Muscle of arm (tissue), 14 donors: ENCODE measurements at places on chromosomes 5 and 9. TPM values are rescaled to one million over a fixed set of nuclear protein-coding genes. Genes with fewer than 3 reads are reported as not detected.

DNA sequence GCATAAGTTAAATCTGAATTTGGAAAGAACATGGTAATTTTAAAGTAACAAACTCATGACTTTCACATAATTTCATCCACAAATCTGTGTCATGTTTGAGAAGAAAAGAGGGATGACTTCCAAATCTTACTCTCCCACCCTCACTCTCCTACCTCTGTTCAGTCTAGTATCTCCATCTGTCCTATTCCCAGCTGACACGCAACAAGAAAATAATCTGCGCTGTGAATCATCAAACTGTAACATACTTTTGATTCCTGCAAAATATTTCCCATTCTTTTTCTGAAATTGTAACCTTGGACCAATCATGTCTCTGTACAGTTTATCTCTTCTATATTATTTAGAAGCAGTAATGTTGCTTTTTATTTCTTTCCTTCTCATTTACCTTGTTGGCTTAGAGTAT, 91.4 kb downstream of the SLC12A2 start:
- DNase-seq = no peak

- DNase-seq = no peak
Measured at GRCh38 chr5:128077526-128077925, 6.0 kb upstream of the SLC12A2 start.

SPATA31A3 gene
- polyA plus RNA-seq = not detected

DIMT1 gene
- 35.3 TPM for polyA plus RNA-seq

- no peak for DNase-seq
Measured at GRCh38 chr9:100294806-100295205, 57.9 kb downstream of the TEX10 start.

- DNase-seq = no peak
Measured at GRCh38 chr5:97026721-97027120, 90.8 kb downstream of the LNPEP start.

- no peak for DNase-seq
Measured at GRCh38 chr9:79268806-79269205, 303.0 kb upstream of the TLE4 start.

PCDHGB6 gene
- polyA plus RNA-seq = 2.8 TPM

GRCh38 chr5:64667068-64667467, 23.2 kb upstream of the SHISAL2B start:
- no peak for DNase-seq

DNA sequence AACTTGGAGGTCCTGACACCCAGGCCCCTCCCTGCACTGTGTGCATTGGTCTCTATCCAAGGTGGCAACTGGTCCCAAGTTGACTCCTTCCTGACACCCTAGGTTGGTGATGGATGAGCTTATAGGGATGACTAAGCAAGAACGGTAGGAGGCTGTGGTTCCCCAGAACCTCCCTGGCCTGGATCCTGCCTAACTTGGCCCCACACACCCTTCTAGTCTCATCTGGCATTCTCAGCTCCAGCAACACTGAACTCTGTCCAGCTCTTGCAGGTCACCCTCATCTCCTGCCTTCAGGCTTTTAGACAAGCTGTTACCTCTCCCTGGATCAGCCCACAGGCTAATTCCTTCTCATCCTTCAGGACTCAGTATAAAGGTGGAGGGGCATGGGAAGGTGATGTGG, 16.5 kb downstream of the AQP3 start:
- DNase-seq = no peak

DNA sequence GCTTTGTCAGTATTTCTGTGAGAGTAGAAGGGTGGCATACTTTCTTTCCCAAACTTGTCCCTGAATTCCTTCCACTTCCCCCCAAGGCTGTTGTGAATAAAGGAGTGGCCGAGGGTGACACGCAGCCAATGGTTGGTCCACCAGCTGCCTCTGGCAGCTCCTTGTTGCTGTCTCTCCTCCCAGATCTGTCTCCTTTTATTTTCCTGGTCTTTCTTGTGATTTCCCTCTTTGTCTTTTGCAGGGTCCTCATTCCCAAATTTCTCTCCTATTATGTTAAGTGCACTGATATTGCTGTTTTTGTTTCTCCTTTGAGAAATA, 137.5 kb upstream of the HMHB1 start:
- no peak for DNase-seq

DNA sequence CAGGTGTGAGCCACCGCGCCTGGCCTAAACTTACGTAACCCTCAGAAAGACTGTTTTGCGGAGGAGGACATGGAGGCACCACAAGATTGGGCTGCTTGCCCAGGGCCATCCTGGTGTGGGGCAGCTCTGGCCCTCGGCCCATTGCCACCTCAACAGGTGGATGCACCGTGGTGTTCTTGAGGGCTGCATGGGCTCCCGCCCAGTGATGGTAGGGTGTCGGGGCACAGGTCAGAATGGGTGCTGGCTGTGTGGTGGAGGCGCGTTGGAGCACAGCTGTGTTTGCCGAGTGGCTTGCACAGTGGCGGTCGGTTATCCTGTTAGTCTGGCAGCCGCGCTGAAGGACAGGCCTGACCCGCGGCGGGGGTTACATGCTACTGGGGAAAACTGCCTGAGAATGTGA, 196.9 kb downstream of the CACNA1B start:
- DNase-seq = no peak

DNA sequence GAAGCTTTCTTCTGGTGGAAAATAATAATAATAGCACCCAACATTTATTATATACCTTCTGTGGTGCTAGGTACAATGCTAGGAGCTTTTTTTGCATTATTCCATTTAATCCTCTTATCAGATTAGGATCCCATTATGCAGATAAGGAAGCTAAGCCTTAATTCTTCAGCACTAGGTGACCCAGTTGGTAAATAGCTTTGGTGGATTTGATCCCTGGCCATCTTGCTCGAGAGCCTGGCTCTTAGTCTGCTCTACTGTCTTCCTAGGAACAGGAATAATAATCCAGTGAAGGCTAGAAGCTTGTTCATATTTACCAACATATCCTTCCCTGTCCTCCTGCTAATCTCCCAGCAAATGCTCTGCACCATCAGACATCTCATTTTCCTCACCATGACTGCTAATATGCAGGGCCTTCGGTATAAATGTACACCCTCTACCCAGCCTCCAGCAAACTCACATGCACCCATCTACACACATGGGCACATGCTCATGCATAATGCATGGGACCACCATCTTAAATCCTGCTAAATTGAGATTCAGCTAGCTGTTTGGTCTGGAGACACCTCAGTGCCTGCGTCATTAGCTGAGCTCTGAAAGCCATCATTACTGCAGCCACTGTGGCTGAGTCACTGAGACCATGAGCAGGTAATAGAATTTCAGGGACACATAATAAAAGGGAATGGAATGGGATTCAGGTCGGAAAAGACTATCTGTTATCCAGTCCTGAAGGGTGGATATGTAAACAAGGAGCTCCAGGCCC, 87.5 kb downstream of the TRIM32 start:
- DNase-seq = no peak

DNA sequence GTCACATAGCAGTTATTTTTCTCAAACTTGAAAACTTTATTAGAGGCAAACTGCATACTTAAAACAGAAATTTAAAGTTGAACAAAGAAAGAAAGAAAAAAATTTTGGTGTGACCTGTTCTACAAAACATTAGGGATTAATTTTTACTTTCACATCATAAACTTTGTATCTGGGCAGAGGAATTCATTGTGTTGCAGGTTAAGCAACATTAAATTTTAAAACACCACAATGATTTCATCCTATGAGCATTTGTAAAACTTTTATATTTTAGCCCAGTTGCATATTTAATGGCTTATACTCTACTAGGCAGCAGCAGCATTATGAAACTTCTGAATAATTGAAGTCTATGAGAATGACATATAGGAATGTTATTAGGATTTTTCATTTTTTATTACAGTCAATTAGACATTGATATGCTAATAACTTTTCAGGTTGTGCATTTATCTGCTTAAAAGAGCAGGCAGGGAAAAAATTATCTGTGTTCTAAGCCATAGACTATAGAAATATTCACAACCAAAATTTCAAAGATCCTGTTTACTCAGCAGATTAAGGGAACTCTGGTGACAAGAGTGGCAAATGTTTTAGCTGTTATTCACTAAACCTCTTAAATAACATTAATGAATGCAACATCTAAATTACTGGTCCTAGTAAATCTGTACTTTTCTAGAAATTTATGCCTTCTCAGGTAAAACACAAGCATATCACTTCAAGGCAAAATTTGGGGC, 1088.5 kb upstream of the CDH6 start:
- no peak for DNase-seq

C5orf58 gene
- polyA plus RNA-seq = not detected

GRCh38 chr5:30197662-30198061, 995.8 kb upstream of the CDH6 start:
- DNase-seq = no peak

IRX2 gene
- 5.3 TPM for polyA plus RNA-seq

DNA sequence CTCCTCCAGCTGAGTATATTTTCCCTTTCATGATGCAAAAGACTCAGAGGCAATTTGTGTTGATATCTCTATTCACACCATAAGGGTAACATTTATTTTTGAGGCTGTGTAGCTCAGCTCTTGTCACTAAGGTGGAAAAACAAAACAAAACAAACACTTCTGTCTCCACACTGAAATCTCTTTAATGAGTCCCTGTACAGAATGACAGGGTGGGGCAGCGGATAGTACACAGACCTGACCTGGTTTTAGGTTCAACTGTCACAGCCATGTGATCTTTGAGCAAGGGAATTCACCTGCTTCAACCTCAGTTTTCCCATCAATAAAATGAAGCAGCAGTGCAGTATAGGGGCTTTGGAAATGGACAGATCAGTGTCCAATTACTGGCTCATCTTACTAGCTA, 29.3 kb downstream of the TLR4 start:
- DNase-seq = no peak

SMIM33 gene
- polyA plus RNA-seq = not detected

DNA sequence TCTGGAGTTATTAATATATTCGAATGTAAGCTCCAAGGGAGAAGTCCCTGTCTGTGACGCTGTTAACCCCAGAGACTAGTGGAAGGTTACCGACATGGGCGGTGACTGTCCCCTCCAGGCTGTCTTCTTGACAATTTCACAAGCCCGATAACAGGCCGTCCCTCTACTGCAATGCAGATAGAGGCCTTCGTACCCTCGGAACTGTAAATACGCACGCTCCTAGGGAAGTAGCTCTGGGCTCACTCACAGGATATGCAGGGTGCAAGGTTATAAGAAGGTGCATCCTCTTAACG, 680 bp upstream of the RFK start:
- no peak for DNase-seq

DNA sequence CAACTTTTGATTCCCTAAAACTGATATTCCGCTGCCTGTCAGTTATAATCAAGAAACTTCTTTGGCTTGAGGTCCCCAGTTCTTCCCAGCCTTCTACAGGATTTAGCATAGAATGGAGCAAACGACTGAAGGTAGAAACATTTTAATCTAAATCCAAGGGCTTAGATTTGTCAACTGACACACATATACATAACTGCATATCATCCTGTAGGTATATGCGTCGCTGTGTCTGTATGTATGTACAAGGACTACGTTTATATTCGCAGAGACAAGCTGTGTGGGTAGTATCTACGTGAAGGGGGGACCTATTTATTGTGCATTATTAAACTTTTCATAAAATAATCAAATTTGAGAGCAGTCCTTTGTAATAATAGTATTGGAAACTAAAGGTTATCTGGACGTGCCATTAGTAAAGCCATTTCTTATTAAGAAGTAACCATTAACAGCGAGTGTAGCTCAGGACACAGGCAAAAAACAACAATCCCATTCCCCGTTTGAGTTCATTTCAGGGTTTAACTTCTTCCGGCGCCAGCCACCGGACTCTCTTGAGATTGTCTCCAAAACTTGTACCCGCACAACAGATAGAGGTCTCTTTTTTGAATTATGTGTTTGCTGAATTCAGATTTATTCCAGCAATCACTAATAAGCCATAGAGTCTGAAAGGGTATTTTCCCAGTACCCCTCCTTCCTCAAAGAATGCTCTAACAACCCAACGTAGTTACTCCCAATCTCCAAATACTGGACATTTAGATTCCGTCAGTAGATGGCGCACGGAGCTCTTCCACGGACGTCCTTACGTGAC, 2.1 kb upstream of the MLLT3 start:
- peak; percentile 78 for DNase-seq

SLC6A18 gene
- polyA plus RNA-seq = not detected

DNA sequence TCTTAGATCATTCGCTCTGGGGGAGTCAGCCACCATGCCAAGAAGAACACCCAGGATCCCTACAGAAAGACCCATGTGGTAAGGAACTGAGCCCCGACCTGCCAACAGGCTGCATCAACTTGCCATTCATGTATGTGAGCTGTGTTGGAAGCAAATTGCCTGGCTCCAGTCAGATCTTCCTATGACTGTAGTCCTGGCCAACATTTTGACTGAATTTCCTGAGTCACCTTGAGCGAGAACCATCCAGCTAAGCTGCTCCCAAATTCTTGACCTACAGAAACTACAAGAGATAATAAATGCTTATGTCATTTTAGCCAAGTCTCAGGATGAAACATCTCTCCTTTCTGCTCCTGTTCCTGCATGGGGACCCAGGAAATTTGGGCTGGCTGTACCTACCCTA, 40.0 kb upstream of the SLC44A1 start:
- DNase-seq = no peak

DNA sequence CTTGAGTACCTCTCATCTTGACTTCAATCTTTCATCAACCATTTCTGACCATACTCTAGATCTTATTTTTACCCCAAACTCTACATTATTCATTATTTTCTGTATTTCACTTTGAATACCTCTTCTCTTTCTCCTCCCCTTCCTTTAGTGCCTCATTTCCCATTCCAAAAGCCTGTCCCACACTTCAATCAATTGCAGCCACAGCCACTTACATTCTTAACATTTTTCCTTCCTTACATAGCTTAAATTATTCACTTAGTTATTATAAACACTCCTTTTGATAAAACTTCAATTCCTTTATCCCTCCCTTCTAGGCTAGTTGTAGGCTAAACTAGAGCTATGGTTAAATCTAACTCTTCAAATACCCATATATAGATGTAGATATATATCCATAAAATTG, 344.0 kb downstream of the PRR16 start:
- no peak for DNase-seq

OR1Q1 gene
- polyA plus RNA-seq = not detected

- DNase-seq = no peak
Measured at GRCh38 chr5:134383980-134384697, 12.8 kb downstream of the UBE2B start.

LIFR gene
- polyA plus RNA-seq = 63.8 TPM

SLC1A1 gene
- 1.8 TPM for polyA plus RNA-seq

DNA sequence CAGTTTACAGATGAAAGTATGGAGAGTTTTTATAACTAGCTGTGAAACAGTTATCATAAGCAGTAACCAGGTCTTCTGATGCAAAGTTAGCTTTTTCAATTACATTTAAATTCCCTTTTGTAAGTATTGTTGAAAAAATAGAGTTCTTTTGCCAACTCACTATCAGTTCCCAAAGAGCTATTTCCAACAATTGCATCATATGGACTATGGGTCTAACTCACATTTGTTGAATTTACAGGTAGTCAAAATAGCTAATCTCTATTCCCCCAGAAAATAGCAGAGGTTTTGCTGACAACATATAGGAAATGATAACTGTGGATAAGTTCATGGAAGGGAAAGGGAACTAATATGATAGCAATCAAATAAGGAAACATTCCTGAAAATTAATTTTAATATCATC, 1.4 kb downstream of the SPINK1 start:
- DNase-seq = no peak
